SK-N-SH treated with all-trans-retinoic acid at 6 μM for 48 hours (cell line): ENCODE measurements at places on chromosomes 4 and X.
A peak's percentile ranks its signal among the peaks of the same experiment; 100 is the strongest.

GRCh38 chrX:69192603-69193002 lies 27.4 kb upstream of the PJA1 start:
- no peak for ATAC-seq

GRCh38 chr4:55439023-55439422 lies 43.3 kb downstream of the TMEM165 start:
- ATAC-seq: no peak

DNA sequence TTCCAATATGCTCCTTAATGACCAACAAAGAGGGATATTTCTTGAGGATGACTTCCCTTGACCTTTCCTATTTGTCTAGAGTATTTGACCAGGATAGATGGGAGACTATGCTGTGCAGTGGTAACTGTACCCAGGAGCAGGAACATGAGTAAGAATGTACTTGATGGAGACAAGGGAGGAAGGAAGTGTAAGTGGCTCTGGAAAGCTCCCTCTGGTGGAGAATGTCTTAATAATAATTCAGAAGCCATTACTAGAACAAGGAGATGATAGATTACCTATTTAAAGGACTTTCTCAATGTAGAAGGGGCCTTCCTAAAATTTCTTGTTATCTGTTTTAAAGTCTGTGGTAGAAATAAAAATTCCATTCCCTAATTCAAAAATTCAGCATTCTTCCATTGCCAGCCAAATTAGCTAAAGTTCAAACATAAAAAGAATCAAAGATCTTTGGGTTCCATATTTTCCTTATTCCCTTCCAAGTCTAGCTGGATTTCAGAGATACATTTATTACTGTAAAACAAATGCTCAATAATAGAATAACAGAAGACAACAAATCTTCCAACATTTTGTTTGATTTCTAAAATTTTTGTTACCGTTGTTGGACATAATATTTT lies 83.8 kb downstream of the GRID2 start:
- ATAC-seq: peak; percentile 82

DNA sequence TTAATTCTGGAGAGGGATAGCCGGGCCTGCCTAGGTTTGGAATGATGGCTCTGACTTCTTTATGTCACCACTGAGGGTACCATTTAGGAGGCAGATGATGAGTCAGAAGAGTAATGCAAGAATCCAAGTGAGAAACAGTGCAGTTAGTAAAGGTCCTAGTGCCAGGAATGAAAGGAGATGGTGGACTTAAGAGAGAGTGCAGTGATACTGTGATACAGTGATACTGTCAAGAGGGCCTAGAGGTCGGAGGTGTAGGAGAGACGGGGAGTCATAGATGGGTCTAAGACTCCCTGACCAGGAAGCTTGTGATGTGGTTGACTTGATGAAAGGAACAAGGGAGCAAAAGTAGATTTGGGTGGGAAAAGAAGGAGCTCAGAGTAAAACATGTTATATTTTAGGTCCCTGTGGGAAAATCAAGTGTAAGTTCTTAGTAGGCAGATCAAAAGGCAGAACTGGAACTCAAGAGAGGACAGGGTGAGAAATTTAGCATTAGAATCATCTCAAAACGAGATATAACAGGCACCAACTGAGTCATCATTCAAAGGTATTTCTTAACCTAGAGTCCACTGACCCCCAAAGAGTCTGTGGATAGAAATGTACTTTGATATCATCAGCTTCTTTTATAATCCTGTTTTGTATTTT lies 85.0 kb downstream of the NFKB1 start:
- ATAC-seq: no peak

DNA sequence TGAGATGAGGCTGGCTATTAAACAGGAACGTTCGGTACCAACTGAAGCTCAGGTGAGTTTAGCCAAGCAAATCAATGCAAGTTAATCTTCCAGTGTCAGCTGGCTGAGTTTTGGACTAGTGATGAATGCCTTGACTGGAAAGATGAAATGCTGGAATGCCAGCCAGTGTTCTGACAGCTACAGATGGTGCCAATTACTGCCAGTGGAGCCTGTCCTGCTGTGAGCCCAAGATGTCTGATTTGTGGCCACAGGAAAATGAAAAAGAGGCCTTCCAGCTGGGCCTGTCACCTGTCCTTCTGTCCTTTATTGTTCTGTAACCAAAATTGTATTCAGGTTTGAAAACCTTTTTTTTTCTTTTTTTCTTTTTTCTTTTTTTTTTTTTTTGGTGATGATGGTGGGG lies 223.1 kb downstream of the AFF2 start:
- ATAC-seq: no peak

DNA sequence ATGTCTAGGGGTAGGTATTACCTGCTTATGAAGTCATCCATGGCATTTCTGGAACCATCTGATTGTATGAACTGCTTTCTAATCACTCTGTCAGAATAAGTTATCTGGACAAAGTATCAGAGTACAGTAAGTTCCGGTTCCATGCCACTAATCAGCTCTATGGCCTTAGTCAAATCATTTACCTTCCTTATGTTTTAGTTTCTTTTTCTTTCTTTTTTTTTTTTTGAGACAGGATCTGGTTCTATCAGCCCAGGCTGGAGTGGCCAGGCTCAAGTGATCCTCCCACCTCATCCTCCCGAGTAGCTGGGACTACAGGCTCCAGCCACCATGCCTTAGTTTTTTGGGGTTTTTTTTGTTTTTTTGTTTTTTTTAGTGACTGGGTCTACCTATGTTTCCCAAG lies 11.5 kb downstream of the XIAP start:
- no peak for ATAC-seq

GRCh38 chr4:174714393-174715211 lies 114.4 kb downstream of the GLRA3 start:
- peak; percentile 86 for ATAC-seq

DNA sequence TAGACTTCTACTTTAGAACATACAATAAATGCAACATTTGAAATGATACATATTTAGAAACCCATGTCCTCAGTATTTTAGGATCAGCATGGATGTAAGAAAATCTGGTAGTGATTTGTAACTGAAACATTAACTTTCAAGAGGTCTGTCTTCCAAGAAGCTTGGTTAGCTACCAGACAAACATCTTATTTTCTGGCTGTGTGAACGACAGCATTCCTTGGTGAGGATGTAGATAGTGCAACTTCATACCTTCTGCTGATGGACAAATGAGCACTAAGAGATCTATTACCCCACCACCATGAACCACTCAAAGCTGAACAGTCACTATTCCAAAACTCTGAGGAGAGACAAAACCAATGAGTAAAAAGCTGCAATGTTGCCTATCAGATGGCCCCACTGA lies 212.7 kb downstream of the FBXW7 start:
- no peak for ATAC-seq

- no peak for ATAC-seq
Measured at GRCh38 chr4:45795135-45795534, 328.7 kb downstream of the GABRG1 start.

GRCh38 chr4:6467600-6467999 lies 4.8 kb downstream of the PPP2R2C start:
- no peak for ATAC-seq

GRCh38 chr4:40121515-40121914 lies 64.9 kb downstream of the N4BP2 start:
- peak; percentile 97 for ATAC-seq

GRCh38 chr4:39054497-39054896 lies 7.5 kb upstream of the KLHL5 start:
- ATAC-seq: no peak

GRCh38 chrX:148885203-148885602 lies 384.8 kb downstream of the AFF2 start:
- no peak for ATAC-seq

DNA sequence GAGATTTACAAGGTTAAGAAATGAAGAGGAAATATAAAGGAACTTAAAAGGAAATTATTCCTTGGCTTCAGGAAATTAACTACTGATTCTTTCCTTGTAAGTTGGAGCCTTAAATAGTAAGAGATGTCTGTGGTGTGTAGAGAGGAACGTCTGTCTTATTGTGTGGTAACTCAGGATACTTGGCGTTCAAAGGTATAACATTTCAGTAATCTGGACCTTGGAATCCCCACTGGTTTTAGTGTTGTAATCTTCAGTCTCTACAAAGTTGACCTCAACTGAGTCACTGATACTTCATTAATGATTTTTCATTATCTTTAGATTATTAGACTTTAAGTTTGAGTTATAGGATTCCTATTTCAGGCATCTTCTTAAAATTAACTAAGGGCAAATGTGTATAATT lies 79.1 kb upstream of the LSM6 start:
- ATAC-seq: no peak

GRCh38 chrX:79288733-79289132 lies 78.4 kb downstream of the ITM2A start:
- no peak for ATAC-seq

GRCh38 chrX:95076449-95076848 lies 1402.4 kb downstream of the FAM133A start:
- peak; percentile 58; the same call in 2 of the 3 replicates for ATAC-seq

DNA sequence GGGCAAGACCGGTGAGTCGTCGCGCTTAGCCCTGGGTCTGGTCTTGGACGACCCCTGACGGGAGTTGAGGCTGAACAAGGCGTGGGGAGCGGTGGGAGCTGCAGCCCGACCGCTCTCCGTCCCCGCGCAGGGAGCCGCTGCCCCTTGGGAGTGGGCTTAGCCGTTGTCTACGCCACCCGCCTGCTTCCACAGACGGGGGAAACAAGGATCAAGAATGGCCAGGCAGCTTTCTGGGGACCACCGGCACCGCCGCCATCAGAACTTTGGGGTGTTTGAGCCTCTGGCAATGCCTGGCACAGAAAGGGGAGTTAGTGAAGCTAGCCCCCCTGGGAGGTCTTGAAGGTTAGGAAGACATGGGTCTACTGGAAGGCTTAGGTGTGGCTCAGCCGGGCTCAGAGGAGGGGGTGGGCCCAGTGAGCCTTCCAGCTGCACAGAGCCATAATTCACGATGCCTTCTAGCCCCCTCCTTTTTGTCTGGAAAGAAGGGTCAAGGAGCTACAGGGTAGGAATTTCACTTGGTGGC lies 583 bp downstream of the RASL11B start:
- peak; percentile 4; the same call in 2 of the 3 replicates for ATAC-seq

DNA sequence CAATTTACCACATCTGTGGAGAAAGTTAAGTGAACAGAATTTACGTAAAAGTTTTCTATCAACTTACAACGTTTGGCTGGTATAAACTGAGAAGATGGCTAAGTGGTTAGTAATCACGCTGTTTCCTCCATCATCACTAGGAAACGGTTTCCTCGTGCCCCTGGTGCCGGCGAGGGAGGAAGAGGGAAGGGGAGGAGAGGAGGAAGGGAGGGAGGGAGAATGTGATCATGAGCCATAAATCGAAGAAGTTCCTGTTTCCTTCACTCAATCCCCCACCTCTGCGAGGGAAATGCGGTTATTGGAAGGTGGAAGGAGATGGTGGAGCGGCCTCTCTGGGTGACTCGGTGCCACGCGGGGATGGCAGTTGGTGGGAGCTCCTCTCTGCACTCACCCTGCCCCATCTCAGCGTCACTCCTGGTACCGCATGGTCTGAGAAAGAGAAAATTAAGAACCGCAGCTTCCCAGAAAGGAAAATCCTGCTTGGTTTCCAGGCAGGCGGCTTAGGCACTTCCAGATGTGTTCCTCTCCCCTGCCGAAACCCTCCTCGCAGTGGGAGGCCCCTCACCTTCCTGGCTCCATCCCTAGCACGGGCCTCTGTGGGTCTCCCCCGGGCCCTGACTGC lies 216.8 kb downstream of the AFAP1 start:
- no peak for ATAC-seq

GRCh38 chrX:136694431-136695087 lies 46.6 kb downstream of the CD40LG start:
- ATAC-seq: peak; percentile 88

- ATAC-seq: peak; percentile 89
Measured at GRCh38 chr4:98260579-98261404, at the start of gene RAP1GDS1. Gene RAP1GDS1, plus strand, starts transcription at chr4:98261384. Its CDS starts 182 bp downstream, at chr4:98261566.

DNA sequence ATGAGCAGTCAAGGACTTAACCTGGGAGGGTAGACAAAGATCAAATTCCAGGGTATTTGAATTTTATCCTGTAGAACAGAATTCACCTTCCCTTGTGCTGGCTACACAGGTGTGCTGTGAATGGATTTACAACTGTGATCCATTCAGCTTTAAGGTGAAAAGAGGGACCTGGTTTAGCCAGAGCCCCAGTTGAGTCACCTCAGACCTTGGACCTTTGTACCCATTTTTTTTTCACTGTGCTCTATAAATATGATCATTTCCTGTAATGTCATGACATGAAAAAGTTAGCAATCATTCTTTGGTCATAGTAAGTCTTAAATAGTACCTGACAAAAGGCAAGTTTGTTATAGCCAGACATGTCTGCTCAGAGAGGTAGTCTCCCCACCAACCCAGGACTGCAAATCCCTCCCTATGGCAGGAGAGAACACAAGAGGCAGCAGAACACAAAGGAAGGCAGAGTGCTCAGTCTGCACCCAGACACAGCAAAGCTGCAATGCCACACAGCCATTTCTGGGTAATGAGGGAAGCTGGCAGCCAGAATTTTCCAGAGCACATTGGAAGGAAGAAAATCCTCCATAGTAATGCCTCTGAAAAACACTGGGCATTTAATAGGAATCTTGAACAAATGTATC lies 77.9 kb downstream of the CXXC4 start:
- ATAC-seq: no peak

DNA sequence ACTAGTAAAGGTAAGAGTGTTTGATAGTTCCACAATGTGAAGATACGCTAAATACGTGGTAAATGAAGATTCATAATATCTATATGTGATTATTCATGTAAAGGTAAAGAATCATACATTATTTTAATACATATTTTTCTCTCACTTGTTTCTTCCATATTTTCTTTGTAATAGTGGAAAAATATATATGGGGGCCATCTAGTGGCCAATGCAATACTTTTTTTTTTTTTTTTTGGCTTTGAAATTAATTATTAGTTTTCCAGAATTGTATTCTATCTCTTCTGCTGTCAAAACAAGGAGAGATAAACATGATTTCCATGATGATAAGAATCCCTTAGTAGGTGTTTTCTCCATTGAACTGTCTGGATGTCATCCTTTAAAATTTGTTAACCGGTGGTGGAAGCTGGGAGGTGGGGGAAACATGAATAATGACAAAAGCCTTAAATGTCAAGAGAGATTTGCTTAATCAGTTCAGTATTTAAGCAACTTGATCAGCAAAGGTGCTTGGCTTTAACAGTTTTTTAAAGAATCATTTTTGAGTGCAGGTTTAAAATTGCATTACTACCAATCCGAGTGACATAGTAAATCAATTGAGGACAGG lies 508.7 kb upstream of the HTR2C start:
- no peak for ATAC-seq

DNA sequence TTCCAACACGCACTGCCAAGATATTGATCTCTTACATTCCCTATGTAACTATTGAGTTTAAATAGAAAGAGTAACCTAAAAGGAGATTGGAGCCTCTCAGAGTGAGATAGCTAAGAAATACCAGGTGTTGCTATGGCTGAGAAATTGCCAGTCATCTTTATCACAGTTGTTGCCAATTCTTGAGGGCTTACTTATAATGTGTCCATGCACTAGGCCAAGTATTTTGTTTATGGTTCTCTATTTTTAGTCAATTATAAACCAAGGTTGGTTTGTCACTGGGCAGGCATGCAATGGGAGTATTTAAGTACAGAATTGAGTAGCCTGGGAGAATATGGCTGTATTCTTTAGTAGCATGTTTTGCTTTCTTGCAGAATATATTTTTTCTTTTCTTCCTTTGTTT lies 201.6 kb downstream of the TEX13A start:
- ATAC-seq: no peak

GRCh38 chr4:4842476-4843441 lies 16.7 kb upstream of the MSX1 start:
- no peak for ATAC-seq
